ENCODE measurements at places on chromosomes 6 and 20.

DNA sequence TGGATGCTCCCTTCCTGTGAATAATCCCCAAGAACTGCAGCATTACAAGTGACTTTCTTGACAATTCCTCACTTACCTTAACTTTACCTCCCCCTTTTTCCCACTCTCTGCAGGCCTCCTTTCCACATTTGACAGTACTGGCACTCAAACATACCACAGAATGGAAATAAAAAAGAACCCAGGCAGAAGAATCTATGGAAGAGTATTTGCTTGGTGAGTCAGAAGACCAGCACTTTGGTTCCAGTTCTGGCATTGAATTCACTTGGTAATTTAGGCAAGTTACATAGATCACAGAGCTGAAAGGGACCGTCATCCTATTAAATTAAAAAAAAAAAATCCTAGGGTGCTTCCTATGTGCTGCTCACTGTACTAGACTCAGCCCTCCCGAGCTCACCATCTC lies 55.0 kb downstream of the BTBD9 start:
- DNase-seq, result no peak

DNA sequence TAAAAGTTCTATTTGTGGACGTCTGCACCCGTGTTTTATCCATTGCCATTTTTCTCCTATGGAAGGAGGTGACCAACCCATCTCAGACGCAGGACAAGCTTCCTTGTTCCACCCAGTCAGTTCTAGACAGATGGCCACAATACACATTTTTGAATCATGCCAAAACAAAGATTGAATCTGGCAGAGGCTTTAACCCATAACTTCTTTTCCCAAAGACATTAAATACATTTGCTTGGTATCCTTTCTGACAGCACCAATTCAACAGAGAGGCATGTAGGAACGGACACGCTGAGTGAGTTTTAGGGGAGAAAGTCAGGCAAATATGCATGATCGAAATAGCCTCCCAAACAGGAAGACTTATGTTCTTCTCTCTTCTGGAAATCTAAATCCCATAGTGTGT lies 552.7 kb upstream of the AGPAT4 start:
- DNase-seq, result no peak

DNA sequence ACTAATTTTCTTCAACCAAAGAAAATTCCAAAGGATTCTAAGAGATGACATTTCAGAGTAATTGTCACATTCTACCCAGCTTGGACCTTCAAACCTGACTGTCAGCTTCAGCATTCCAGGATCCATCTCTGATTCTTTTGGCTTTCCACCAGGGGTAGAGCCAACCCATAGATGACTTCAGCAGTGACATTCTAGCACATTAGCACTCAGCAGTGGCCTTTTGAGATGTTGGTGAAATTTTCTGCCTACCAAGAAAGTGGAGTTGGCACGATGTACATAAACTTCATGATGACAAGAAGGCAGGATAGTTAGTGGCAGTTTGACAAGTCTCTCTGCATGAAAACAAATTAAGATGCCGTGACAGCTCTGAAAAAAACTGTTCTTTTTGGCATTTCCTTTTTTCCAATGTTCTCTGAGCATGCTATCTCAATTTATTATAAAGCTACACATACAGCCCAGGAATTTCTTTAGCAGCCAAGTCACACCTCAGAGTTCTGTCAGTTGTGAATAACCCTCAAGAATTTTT lies 466.5 kb upstream of the RNF217 start:
- DNase-seq, result no peak

DNA sequence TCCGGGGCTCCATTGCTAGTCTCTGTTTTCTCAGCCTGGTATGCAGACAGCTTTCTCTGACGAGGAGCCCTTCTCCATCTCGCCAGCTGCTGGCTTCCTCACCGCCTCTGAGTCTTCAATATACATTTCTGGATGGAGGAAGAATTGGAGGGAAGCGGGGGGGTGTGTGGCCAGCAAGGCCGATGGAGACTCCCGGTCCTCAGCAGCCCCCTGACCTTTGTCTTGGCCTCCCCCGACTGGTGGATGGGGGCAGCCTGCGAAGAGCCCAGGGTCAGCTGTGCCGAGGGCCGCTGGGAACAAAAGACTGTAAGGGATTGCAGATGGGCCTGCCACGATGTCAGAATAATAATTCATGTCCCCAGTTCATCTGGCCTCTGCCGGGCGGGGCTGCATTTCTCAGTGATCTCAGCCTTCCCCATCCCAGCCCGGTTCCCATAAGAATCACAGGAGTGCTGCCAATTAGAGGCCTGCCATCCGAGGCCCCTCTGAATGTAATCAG lies 54.3 kb upstream of the STX16 start:
- DNase-seq, result peak; percentile 55

- no peak for DNase-seq
These were observed 77.2 kb downstream of the DNAH8 start for GRCh38 chr6:38792356-38792755.

DNA sequence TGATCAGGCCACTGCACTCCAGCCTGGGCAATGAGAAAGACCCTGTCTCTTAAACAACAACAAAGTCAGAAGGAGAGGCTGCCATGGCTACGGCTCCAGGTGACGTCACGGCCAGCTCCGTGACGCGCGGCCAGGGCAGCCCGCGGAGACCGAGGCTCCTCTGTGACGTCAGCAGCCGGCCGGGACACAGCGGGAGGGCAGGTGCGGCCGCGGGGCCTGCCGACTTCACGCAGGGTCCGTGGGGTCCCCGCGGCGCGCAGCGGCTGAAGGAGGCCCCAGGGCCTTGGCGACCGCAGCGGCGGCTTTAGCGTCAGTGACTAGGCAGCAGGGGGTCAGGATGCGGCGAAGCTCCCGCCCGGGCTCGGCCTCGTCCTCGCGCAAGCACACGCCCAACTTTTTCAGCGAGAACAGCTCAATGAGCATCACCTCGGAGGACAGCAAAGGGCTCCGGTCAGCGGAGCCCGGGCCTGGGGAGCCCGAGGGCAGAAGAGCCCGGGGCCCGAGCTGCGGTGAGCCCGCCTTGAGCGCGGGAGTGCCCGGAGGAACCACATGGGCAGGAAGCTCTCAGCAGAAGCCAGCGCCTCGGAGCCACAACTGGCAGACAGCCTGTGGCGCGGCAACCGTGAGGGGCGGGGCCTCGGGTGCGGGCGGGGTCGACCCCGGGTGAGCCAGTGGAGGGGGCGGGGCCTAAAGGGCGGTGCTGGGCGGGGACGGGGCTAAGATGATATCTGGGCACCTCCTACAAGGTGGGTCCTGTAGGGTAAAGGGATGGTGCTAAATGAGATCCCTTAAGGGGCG lies at the start of gene SPAG4:
Gene SPAG4 (plus strand): TSS at position 163 of the 798 bp plus-strand sequence. CDS start 175 bp downstream, at position 338.
- peak; percentile 76 for DNase-seq

DNA sequence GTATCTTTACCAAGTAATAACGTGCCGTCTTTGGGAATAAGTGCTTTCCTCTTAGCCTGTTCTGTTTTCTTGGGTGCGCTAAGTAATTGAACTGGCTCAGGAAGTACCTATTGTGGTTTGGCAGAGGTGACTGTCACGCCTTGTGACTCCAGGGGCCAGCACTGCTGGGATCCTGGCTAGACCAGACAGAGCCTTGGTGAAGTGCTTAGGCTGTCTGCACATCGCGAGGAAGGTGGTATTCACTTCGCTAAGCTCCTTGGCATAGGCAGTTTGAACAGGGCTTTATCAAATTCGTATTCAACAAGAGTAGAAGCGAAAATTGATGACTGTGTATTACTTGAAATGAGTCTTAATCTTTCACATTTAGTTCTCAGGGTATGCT lies 17.6 kb downstream of the PRDM1 start:
- DNase-seq, result no peak

DNA sequence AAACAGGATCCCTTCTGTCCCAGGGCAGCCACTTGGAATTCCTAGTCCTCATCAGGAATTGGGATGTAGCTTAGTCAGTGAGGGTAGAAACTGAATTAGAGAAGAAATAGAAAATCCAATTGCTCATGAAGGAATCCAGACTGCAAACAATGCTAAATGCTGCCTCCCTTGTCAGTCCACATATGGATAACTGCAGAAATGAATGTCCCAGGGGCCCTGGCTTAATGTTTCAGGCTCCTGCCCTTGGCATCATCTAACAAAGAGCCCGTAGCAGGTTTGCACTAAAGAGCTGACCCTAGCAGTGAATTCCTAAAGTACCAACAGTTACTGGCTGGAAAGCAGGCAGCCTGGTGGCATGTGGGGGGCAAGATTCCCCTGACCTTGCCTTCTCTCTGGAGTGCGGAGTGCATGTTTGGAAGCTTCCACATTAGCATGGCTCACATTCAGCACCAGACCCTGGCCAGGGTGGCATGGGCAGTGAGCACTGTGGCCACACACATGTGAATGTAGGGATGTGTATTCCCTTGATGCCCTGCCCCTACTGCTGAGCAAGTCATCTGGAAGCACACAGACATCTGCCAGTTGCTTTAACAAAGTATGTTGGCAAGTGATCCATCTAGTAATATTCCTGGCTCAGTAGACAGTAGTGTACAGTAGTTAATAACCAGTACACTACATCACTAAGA lies 394.5 kb downstream of the CDC5L start:
- DNase-seq, result no peak

DNA sequence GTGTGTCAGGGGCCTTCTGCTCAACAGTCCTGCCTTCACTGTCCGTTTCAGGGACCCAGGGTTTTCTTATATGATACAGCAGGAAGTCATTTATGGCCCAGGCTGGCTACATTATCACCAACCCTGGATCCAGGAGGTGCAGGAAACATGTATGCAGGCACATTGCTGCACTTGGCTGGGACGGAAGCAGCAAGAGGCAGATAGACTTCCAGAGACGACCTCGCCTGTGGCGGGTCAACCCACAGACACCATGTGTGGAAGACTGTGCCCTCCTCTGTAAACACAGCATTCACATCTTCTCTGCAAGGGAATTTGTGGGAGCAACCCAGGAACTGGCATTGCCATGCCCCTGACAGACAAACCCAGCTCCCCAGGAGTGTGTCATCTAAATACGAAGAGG lies 43.7 kb downstream of the TBC1D7 start:
- no peak for DNase-seq

GRCh38 chr6:15327271-15327670 lies 81.4 kb downstream of the JARID2 start:
- DNase-seq, result no peak

- no peak for DNase-seq
These were observed 30.6 kb upstream of the SULF2 start for GRCh38 chr20:47815866-47816265.

- DNase-seq, result peak; percentile 95
These were observed 155.7 kb upstream of the PRSS16 start for GRCh38 chr6:27091661-27092315.

DNA sequence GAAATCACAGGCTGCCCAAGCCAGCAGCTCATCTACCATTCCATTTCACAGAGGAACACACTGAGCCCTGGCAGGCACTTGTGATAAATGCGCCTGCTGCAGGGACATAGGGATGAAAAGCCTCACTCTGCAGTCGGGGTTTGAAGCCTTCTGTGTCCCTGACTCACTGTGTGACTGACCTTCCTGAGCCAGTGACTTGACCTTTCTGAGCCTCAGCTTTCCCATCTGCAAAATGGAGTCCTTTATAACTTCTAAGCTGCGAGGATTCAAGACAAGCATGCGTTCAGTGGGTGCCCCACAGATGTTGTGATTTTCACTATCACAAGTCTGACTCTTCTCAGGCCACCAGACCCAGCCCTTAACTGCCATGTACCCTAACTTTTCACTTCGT lies 5.5 kb downstream of the TGM2 start:
- no peak for DNase-seq

GRCh38 chr6:129500958-129501739 lies 208.8 kb downstream of the ARHGAP18 start:
- peak; percentile 99 for DNase-seq

DNA sequence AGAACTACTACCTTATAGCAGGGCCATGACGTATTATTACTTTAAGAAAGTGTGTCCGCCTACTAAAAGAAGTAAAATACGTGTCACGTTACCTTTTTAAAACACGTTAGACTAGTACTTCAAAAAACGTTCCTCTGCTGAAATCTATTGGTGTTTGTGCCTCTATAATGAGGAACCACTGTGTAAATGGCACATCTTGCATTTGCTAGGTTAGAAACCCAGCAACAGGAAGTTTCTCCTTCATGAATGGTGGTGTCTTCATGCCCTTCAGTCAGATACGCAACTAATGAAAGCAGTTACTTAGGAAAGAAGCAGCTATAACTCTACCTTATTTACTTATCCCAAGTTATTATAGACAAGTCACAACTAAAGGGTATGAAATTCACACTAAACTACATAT lies 343.5 kb downstream of the RNGTT start:
- DNase-seq, result no peak

- DNase-seq, result no peak
These were observed 1265.4 kb upstream of the ADGRB3 start for GRCh38 chr6:67369679-67370078.

GRCh38 chr6:136401749-136402148 lies 112.1 kb upstream of the BCLAF1 start:
- DNase-seq, result peak; percentile 55

- DNase-seq, result no peak
These were observed 87.5 kb upstream of the ENPP5 start for GRCh38 chr6:46258249-46258648.

GRCh38 chr6:3571836-3572235 lies 115.0 kb upstream of the SLC22A23 start:
- no peak for DNase-seq

GRCh38 chr20:35040646-35041045 lies 52.0 kb downstream of the TRPC4AP start:
- no peak for DNase-seq

DNA sequence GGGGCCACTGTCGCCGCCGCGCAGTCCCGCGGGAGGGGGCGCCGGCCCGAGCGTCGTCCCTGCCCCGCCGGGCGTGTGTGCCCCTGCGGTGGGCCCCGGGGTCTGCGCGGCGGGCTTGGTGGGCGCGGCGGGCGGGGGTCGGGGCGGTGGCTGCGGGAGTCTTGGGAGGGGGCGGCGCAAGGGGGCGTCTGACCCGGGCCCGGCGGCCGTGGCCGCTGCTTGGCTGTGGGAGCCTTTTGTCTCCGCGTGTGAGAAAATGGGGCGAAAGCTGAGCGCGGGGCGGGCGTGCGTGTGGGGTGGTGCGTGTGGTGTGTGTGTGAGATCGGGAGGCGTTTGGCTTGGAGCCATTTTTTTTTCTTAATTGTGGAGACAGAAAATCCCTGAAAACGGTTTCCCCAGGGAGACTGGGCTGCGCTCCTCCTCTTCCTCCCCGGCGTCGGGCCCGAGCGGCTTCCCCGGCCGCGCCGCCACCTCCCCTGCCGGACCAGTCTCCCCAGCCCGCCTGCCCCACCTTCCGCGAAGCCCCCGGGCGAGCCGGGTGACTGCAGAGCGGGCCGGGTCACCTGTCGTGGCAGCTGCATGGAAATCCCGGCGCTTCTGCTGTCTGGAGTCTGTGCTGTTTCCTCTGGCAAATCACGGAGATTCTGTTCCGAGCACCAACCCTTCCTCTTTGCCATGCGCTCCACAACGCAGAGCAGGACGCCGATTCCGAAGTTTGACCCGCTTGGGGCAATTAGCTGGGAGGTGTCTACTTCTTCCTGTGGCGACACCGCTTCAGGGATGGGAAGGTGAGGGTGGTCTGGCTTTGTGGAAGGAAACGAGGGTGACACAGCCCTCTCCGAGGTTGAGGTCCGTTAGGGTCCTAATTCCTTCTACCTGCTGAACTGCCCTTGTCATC lies 64.4 kb downstream of the GTF2H5 start:
- peak; percentile 62 for DNase-seq
